ENCODE measurements at places on chromosomes 1 and 21. TPM values are rescaled to one million over a fixed set of nuclear protein-coding genes. Genes with fewer than 3 reads are reported as not detected.

Gene APCS
- total RNA-seq, result not detected

Gene HSD3B1
- not detected for total RNA-seq

Gene TMPRSS15
- not detected for total RNA-seq

Gene BATF3
- total RNA-seq, result 89.8 TPM

Gene ATP1A4
- total RNA-seq, result not detected

Gene OR2AK2
- not detected for total RNA-seq

Gene GOLT1A
- not detected for total RNA-seq

Gene LCE5A
- not detected for total RNA-seq

Gene LAD1
- not detected for total RNA-seq

Gene ATP6V0B
- total RNA-seq, result 187 TPM

Gene KRTAP10-11
- not detected for total RNA-seq

Gene CELSR2
- 4.1 TPM for total RNA-seq

Gene S100A6
- total RNA-seq, result 154 TPM

Gene PPFIA4
- 14.9 TPM for total RNA-seq

Gene NR1I3
- not detected for total RNA-seq

Gene SPATA21
- not detected for total RNA-seq

Gene ALPL
- not detected for total RNA-seq
